ENCODE measurements at places on chromosomes 2 and 18.
A peak's percentile ranks its signal among the peaks of the same experiment; 100 is the strongest.

- no peak for DNase-seq
- no peak overlapping the region for H3K4me3 ChIP-seq
- H3K27me3 ChIP-seq: no peaks in the 10 kb centered on the region
- H3K4me1 ChIP-seq: peaks cover 45% of the 10 kb centered on the region
These were observed 146.4 kb upstream of the HAAO start for GRCh38 chr2:42938671-42939370.

DNA sequence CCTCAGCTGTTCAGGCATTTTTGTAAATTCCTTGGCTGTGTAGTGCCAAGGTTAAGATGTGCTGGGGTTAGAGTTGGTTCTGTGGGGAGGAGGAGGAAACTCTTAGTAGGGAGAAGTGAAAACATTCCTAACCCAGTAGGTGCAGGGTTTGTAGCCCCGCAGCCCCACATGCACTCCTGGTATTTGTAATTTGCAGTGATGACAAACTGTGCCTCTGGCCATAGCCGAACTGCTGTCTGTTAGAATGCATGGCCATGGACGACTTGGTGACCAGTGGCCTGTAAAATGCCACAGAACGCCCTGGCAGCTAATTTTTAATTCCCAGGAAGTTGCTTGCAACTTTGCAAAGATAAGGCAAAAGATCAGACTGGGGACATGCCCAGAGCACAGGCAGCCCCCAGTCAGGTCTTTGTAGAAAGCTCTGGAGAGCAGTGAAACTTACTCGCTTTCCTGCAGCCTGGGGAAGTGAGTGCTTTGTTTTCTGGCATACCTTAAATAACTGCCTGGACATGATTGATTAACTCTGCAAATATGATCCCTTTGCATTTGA is 38.4 kb downstream of the LYPD6B start:
- no peaks in the 10 kb centered on the region for H3K4me1 ChIP-seq
- no peaks in the 10 kb centered on the region for H3K27me3 ChIP-seq
- no peak overlapping the region for H3K27ac ChIP-seq
- DNase-seq: peak; percentile 6

DNA sequence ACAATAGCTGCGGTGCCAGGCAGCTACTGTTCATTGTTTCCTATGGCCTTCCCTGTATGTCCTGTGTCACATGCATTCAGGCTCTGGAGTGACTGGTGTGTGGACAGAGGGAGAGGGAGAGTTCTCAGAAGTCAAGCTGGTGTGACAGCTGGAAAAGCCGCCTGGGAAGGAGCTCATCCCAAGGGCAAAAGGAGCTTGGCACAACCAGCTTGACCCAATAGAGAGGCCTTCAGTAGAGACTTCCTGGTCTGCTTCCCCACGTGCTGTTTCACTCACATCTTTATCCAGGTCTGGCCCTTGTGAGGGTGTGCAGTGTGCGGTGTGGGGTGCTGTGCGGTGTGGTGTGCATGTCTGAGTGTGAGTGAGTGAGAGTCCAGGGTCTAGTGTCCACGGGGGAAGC is 11.1 kb upstream of the NT5DC4 start:
- H3K27me3 ChIP-seq: no peaks in the 10 kb centered on the region
- H3K27ac ChIP-seq: no peak overlapping the region
- no peaks in the 10 kb centered on the region for H3K4me1 ChIP-seq
- DNase-seq: no peak
- H3K4me3 ChIP-seq: no peak overlapping the region

- no peak for DNase-seq
- H3K36me3 ChIP-seq: no peaks in the 10 kb centered on the region
- no peaks in the 10 kb centered on the region for H3K4me1 ChIP-seq
- H3K4me3 ChIP-seq: no peak overlapping the region
- no peaks in the 10 kb centered on the region for H3K27me3 ChIP-seq
These were observed 28.7 kb upstream of the ZEB2 start for GRCh38 chr2:144548532-144549191.

- no peaks in the 10 kb centered on the region for H3K27me3 ChIP-seq
- no peaks in the 10 kb centered on the region for H3K4me1 ChIP-seq
- no peaks in the 10 kb centered on the region for H3K36me3 ChIP-seq
- no peak for DNase-seq
These were observed 245.8 kb downstream of the SOX11 start for GRCh38 chr2:5937851-5938565.

- no peak overlapping the region for H3K27ac ChIP-seq
- H3K4me3 ChIP-seq: no peak overlapping the region
- no peaks in the 10 kb centered on the region for H3K36me3 ChIP-seq
- H3K27me3 ChIP-seq: no peaks in the 10 kb centered on the region
- H3K4me1 ChIP-seq: peaks cover 19% of the 10 kb centered on the region
These were observed 84.4 kb downstream of the MAP4K4 start for GRCh38 chr2:101781791-101782426.

- no peak for DNase-seq
- H3K4me1 ChIP-seq: no peaks in the 10 kb centered on the region
- H3K4me3 ChIP-seq: no peak overlapping the region
- no peak overlapping the region for H3K27ac ChIP-seq
These were observed 30.5 kb downstream of the MARCHF7 start for GRCh38 chr2:159742846-159743245.

DNA sequence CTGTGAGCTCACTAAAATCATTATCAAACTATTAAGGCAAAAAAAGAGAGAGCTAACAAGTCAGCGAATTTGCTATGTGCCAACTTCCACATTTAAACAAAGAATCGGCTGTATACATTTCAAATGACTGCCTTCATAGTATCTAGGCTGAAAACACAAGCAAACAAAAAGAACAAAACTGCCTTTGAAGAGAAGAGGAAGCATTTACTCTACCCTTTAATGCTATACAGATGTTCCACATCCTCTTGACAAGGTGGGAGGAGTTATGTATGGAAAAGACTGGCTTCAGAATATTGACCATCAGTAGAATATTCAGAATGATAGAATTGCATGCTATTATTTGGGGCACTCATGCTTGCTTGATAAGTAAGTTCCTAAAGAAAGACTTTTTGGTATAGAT is 741.7 kb downstream of the PLCL1 start:
- no peaks in the 10 kb centered on the region for H3K4me1 ChIP-seq
- DNase-seq: no peak
- H3K27me3 ChIP-seq: no peaks in the 10 kb centered on the region
- no peak overlapping the region for H3K27ac ChIP-seq

- peaks cover 13% of the 10 kb centered on the region for H3K4me1 ChIP-seq
- DNase-seq: no peak
- H3K36me3 ChIP-seq: no peaks in the 10 kb centered on the region
- H3K27ac ChIP-seq: no peak overlapping the region
- no peaks in the 10 kb centered on the region for H3K27me3 ChIP-seq
These were observed 124.4 kb downstream of the TTC27 start for GRCh38 chr2:32752205-32752604.

- no peak for DNase-seq
- no peaks in the 10 kb centered on the region for H3K27me3 ChIP-seq
- no peak overlapping the region for H3K27ac ChIP-seq
These were observed 28.2 kb upstream of the CYRIA start for GRCh38 chr2:16693854-16694253.

DNA sequence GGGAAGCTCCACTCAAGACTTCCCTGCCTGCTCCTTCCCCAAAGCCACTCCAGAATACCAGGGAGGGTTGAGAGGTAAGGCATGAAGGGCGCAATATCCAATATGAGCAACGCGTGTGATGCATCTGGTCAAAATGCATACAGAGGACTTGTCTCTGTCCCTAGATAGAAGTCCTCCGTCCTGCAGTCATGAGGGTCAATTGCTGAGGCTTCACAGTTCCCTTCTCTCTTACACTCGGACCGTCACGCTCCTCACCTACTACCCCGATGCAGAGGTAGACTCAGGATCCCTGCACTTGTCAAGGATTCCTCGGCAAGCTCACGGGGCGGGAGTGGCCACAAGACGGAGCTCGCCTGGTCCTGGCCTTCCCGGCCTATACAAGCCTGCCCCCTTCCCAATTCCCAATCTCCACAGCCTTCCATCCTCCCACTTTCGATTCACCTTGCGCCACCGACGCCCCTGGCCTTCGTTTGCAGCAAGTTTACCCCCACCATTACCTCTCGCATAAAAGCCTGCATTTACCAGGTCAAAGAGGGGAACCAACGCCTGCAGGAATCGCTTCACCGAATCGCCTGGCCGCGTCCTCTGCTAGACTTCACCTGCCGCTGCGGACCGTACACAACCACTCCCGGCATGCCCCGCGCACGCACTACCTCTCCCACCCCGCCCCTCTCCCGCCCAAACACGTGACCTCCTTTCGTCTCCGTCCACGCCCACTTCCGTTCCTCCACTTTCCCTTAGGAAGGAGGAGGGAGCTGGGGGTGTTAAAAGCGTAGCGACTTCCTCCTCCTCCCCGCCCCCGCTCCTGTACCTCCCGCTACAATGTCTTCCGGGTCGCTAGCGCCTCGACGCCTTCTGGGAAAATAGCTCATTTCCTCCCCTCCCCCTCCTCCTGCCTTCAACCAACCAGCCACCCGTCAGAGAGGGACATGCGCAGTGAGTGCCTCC is at the start of gene ORC4:
Gene ORC4, minus strand, starts transcription at position 627 of the 948 bp plus-strand sequence. CDS start 44,779 bp downstream, outside the sequence.
- no peaks in the 10 kb centered on the region for H3K36me3 ChIP-seq
- H3K27me3 ChIP-seq: no peaks in the 10 kb centered on the region
- H3K27ac ChIP-seq: peak within 1 kb of the TSS; percentile 96
- H3K4me1 ChIP-seq: peaks cover 31% of the 10 kb centered on the region

GRCh38 chr2:72090781-72091482 is 56.7 kb downstream of the CYP26B1 start:
- no peaks in the 10 kb centered on the region for H3K27me3 ChIP-seq
- no peaks in the 10 kb centered on the region for H3K4me1 ChIP-seq
- H3K4me3 ChIP-seq: no peak overlapping the region
- H3K27ac ChIP-seq: no peak overlapping the region
- DNase-seq: no peak
- H3K36me3 ChIP-seq: no peaks in the 10 kb centered on the region

DNA sequence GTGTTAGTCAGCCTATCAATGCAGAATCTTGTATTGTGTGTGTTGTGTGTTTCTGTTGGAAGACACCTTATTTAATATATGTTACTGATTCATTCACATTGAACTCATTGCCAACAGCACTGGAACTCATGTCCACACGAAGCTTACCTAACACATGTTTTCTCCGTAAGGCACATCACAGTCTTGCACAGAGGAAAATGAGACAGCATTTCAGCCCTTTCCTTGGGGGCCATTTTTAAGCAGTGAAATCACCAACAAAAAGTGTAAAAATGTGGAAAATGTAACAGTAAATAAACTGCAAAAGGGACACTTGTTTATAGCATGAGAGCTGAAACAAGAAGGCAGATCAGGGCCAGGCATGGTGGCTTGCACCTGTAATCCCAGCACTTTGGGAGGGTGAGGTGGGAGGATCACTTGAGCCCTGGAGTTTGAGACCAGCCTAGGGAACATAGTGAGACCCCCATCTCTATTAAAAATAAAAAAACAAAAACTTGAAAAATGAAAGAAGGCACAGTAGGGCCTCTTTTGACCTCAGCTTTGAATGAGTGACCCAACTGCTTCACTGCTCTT is 306.0 kb downstream of the MYCN start:
- H3K4me3 ChIP-seq: no peak overlapping the region
- H3K27ac ChIP-seq: no peak overlapping the region
- no peak for DNase-seq

GRCh38 chr2:108069515-108070310 is 83.4 kb downstream of the SLC5A7 start:
- no peaks in the 10 kb centered on the region for H3K36me3 ChIP-seq
- H3K4me1 ChIP-seq: peaks cover 8% of the 10 kb centered on the region
- no peak overlapping the region for H3K27ac ChIP-seq

DNA sequence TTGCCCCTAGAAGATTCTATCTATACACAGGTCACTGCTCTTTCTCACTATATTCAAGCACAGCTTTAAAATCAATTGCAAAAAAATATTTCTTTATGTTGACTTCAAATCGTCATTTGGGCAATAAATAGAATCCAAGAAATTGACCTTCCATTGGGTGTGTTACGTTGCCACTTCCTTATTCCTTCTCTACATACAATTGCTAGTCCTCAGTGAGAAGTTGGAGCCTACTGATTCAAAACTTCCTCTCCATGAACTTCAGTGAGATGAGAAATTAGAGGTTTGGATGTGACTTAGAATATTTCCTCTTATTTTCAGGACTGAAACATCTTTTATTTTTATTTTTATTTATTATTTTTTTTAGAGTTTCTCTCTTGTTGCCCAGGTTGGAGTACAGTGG is 40.3 kb downstream of the PMAIP1 start:
- no peak overlapping the region for H3K4me3 ChIP-seq
- no peaks in the 10 kb centered on the region for H3K36me3 ChIP-seq
- peaks cover 4% of the 10 kb centered on the region for H3K4me1 ChIP-seq
- H3K27me3 ChIP-seq: no peaks in the 10 kb centered on the region
- H3K27ac ChIP-seq: no peak overlapping the region

GRCh38 chr2:237935740-237936452 is 30.9 kb upstream of the UBE2F start:
- peaks cover 9% of the 10 kb centered on the region for H3K4me1 ChIP-seq
- H3K4me3 ChIP-seq: no peak overlapping the region
- no peak for DNase-seq
- no peaks in the 10 kb centered on the region for H3K27me3 ChIP-seq
- H3K36me3 ChIP-seq: no peaks in the 10 kb centered on the region
- no peak overlapping the region for H3K27ac ChIP-seq

GRCh38 chr2:18980104-18980785 is 378.2 kb downstream of the OSR1 start:
- peaks cover 6% of the 10 kb centered on the region for H3K4me1 ChIP-seq
- H3K4me3 ChIP-seq: no peak overlapping the region
- H3K27me3 ChIP-seq: no peaks in the 10 kb centered on the region
- H3K27ac ChIP-seq: no peak overlapping the region
- no peak for DNase-seq
- no peaks in the 10 kb centered on the region for H3K36me3 ChIP-seq

- H3K36me3 ChIP-seq: no peaks in the 10 kb centered on the region
- no peaks in the 10 kb centered on the region for H3K4me1 ChIP-seq
- H3K27ac ChIP-seq: no peak overlapping the region
- H3K27me3 ChIP-seq: no peaks in the 10 kb centered on the region
- no peak overlapping the region for H3K4me3 ChIP-seq
- no peak for DNase-seq
These were observed 53.8 kb upstream of the STK17B start for GRCh38 chr2:196225213-196225612.

GRCh38 chr2:196959734-196960338 is 33.3 kb upstream of the PGAP1 start:
- DNase-seq: no peak
- H3K4me1 ChIP-seq: no peaks in the 10 kb centered on the region
- H3K27ac ChIP-seq: no peak overlapping the region
- no peaks in the 10 kb centered on the region for H3K36me3 ChIP-seq
- H3K4me3 ChIP-seq: no peak overlapping the region

- no peak for DNase-seq
- H3K4me3 ChIP-seq: no peak overlapping the region
- H3K27me3 ChIP-seq: no peaks in the 10 kb centered on the region
- no peaks in the 10 kb centered on the region for H3K36me3 ChIP-seq
- H3K27ac ChIP-seq: no peak overlapping the region
- H3K4me1 ChIP-seq: no peaks in the 10 kb centered on the region
These were observed 126.3 kb upstream of the NRXN1 start for GRCh38 chr2:51158251-51158650.
